Posterior vena cava (tissue), 2 donors: ENCODE measurements at places on chromosomes 11 and 22.

GRCh38 chr22:46017166-46017565 is 40.2 kb upstream of the WNT7B start:
- no peak for DNase-seq

DNA sequence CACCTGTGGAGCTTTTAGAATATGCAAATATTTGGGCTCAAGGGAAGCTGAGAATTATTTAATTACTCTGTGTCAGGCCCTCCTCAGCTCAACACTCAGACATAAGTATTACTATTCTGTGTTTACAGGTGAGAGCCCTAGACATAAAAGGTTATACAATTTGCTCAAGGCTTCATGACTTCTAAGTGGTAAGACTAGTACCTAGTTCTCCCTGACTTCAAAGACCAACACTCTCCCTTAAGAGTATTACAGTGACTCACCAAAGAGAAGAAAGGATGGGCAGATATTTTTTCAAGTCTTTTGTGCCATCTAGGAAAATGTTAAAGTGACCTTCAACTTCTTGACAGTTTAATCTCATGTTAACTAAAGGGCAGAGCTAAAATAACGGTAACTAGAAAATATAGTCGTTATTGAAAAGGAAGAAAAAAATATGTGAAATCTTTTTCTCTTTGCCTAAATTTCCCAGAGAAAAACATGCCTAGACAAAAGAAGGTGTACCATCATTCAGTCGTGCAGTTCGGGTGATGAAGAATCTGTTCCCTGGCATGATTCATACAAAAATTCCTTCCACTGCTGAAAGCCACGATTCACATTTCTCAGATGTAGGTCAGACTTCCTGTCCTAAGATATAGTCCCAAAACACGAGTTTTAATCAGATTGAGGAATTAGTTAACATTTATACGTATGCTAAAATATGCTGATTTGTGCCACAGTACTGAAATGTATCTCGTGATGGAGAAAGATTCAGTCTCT is 849.1 kb upstream of the API5 start:
- DNase-seq: no peak

DNA sequence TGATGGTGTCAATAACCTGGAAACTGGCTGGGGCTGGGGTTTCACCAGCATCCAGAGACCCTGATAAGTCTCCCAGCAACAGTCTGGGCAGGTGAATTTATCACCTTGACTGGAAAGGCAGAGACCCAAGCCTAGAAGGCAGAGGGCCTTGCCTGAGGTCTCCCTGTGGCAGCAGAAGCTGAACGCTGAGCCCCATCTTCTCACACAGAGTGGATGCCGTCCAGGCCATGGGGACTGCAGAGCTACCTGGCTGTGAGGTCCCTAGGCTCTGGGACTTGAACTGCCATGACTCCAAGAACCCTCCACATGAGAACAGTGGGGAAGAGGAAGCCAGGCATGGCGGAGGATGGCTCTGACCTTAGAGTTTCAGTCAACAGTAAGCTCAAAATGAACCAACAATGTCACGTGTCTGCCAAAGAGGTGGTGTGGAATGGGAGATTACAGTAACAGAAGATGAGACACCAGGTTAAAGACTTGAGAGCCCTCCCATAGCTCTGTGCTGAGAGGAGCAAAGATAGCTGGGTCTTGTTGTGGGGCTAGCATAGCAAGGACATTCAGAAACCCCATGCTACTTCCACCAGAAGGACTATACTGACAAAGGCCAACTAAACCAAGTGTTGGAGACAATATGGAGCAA is 79.1 kb upstream of the LINC01488 start:
- peak; percentile 56 for DNase-seq

GRCh38 chr11:33362051-33362910 is 105.1 kb downstream of the HIPK3 start:
- no peak for DNase-seq

- DNase-seq: peak; percentile 11
Measured at GRCh38 chr11:117932947-117933346, 3.7 kb upstream of the TMPRSS13 start.

DNA sequence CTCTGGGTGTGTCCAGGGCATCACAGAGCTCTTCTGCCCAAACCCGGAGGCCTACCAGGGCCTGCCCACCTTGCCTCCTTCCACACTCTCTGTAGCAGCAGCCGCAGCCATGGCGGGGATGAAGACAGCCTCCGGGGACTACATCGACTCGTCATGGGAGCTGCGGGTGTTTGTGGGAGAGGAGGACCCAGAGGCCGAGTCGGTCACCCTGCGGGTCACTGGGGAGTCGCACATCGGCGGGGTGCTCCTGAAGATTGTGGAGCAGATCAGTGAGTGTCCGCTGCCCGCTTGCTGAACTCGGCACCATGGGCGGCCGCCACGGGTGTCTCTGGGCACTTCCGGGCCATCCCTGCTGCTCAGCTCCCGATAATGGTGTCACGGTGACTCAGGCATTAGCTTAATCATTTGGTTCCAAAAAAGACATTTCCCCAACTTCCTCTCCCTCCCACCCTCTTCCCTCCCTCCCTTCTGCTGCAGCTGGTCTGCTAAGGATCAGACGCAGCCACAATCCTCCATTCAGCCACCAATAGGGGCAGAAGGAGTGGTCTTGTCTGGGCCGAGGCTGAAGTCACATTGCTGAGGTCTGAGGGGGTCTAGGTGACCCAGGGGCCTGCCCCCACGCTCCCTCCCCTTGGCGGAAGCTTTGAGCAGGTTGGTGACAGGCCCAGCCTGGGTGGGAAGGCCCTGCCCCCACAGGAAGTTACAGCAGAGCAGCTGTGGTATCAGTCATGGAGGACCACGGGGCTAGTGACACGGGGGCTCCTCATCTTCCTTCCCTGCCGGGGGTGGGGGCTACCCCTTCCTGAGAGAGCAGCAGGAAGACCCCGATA is 950 bp downstream of the FERMT3 start:
- peak; percentile 94 for DNase-seq

- no peak for DNase-seq
Measured at GRCh38 chr11:133934096-133934495, 22.7 kb downstream of the IGSF9B start.

- DNase-seq: no peak
Measured at GRCh38 chr11:113315811-113316210, 1.4 kb downstream of the TTC12 start.

GRCh38 chr11:94194712-94195111 is 66.1 kb downstream of the PANX1 start:
- no peak for DNase-seq

- DNase-seq: no peak
Measured at GRCh38 chr22:37775785-37776638, 31.7 kb upstream of the GCAT start.

DNA sequence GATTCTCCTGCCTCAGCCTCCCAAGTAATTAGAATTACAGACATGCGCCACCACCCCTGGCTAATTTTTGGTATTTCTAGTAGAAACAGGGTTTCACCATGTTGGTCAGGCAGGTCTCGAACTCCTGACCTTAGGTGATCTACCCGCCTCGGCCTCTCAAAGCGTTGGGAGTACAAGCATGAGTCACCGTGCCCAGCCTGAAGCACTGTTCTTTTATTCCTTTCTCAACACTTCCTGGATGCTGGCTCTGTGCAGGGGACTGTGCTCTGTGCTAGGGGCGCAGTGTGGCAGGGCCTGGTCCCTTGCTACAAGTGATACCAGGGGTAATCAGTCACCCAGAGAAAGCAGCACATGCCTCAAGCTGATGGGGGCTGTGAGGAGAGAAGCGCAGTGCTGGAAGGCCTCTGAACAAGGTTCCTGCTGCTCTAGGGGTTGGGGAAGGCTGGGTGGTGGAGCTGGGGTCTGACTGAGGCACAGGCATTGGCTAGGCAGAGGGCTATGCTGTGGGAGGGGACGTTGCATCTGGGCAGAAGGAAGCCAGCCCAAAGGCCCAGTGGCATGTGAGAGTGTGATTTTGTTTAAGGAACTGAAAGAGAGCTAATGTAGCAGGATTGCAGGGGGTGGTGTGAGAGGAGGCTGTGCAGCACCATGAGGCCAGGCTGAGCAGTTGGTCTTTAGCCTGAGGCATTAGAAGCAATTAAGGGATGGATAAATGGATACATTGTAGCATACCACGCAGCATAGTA is 42.5 kb downstream of the CABIN1 start:
- DNase-seq: no peak

GRCh38 chr11:61754534-61755482 is 2.4 kb downstream of the MYRF start:
- no peak for DNase-seq

DNA sequence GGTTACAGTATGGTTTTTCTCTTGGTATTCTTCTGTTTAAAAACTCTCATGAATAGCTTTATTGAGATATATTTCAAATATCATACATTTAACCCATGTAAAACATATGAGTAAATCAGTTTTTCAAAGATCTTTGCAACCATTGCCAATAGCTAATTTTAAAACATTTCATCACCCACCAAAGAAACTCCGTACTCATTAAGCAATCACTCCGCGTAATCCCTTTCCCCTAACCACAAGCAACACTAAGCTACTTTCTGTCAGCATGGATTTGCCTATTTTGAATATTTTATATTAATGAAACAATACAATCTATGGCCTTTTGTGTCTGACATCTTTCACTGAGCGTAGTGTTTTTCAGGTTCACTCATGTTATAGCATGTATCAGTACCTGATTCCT is 697.9 kb upstream of the ANO5 start:
- DNase-seq: no peak

GRCh38 chr11:28571371-28571770 is 463.2 kb downstream of the METTL15 start:
- DNase-seq: no peak

DNA sequence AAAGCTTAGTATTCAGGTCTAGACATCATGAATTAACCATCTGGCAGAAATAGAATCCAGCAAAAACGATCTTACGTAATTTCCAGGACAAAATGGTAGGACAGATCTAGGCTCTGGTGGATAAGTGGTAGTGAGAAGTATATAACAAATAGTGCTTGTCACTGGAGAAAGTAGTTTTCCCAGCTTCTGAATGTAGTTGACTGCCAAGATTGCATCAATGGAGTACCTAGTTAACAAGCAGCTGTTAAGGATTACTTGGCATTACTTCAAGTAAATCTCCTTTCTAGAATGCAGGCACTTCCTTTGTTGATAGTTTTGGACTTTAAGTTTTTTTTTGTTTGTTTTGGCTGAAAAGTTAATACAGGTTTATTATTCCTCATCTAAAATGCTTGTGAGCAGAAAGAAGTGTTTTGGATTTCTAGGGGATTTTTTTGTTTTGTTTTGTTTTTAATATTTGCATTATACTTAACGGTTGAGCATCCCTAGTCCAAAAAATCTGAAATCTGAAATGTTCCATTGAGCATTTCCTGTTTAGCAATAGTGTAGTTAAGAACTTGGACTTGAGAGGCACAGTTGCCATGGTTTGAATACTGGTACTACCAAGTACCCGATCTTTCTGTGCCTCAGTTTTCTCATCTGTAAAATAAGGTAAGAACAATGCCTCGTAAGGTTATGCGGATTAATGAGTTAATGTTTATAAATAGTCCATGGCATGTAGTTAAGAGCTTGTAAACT is 20.3 kb downstream of the FAM118B start:
- DNase-seq: no peak

DNA sequence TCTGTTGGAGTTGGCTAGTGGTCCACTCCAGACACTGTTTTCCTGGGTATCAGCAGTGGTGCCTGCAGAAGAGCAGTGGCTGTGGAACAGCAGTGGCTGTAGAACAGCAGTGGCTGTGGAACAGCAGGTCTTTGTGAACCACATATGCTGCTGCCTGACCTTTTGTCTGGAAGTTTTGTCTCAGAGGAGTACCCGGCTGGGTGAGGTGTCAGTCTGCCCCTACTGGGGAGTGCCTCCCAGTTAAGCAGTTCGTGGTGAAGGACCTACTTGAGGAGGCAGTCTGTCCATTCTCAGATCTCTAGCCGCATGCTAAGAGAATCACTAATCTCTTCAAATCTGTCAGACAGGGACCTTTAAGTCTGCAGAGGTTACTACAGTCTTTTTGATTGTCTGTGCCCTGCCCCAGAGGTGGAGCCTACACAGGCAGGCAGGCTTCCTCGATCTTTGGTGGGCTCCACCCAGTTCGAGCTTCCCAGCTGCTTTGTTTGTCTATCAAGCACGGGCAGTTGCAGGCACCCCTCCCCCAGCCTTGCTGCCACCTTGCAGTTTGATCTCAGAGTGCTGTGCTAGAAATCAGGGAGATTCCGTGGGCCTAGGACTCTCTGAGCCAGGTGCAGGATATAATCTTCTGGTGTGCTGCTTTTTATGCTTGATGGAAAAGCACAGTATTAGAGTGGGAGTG is 89.1 kb upstream of the TRIM48 start:
- peak; percentile 25 for DNase-seq

DNA sequence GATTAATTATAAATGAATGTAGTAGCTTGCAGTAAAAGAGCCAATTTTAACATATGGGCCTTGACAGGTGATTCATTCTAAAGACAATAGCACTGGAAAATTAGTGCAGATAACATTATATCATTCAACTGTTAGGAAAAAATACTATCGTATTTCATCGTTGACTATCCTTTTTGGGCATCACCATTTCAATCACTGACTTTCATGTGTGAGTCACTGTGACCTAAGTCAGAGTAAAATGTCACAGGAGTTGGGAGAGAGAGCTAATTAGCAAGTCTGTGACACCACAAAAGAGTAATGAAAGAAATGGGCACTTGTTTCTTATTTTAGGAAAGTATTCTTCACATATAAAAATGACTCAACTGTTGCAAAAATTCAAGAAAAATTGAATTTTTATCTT is 253.8 kb upstream of the CNTN5 start:
- DNase-seq: no peak

- DNase-seq: no peak
Measured at GRCh38 chr11:26700574-26701235, 21.2 kb downstream of the SLC5A12 start.

GRCh38 chr11:115928811-115929210 is 424.6 kb upstream of the CADM1 start:
- DNase-seq: no peak

- no peak for DNase-seq
Measured at GRCh38 chr11:92236856-92237255, 12.2 kb downstream of the FAT3 start.

DNA sequence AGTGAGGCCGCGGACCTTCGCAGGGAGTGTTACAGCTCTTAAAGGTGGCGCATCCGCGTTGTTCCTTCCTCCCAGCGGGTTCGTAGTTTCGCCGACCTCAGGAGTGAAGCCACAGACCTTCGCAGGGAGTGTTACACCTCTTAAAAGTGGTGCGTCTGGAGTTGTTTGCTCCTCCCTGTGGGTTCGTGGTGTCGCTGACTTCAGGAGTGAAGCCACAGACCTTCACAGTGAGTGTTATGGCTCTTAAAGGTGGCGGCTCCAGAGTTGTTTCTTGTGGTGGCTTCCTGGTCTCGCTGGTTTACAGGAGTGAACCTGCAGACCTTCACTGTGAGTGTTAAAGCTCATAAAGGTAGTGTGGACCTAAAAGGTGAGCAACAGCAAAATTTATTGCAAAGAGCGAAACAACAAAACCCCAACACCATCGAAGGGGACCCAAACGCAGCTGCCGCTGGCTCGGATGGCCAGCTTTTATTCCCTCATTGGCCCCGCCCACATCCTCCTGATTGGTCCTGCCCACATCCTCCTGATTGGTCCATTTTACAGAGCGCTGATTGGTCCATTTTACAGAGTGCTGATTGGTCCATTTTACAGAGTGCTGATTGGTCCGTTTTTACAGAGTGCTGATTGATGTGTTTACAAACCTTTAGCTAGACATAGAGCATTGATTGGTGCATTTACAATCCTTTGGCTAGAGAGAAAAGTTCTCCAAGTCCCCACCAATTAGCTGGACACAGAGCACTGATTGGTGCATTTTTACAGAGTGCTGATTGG is 1.2 kb upstream of the TMEM45B start:
- no peak for DNase-seq

GRCh38 chr11:69343401-69344321 is 49.7 kb downstream of the MYEOV start:
- DNase-seq: peak; percentile 65

GRCh38 chr11:21794306-21794705 is 398.6 kb upstream of the ANO5 start:
- no peak for DNase-seq

GRCh38 chr11:71406681-71407080 is 41.5 kb downstream of the DHCR7 start:
- no peak for DNase-seq
